Naive thymus-derived CD4-positive, alpha-beta T cell (primary cell): ENCODE measurements at places on chromosomes 13 and 19. TPM values are rescaled to one million over a fixed set of nuclear protein-coding genes. Genes with fewer than 3 reads are reported as not detected.

DNA sequence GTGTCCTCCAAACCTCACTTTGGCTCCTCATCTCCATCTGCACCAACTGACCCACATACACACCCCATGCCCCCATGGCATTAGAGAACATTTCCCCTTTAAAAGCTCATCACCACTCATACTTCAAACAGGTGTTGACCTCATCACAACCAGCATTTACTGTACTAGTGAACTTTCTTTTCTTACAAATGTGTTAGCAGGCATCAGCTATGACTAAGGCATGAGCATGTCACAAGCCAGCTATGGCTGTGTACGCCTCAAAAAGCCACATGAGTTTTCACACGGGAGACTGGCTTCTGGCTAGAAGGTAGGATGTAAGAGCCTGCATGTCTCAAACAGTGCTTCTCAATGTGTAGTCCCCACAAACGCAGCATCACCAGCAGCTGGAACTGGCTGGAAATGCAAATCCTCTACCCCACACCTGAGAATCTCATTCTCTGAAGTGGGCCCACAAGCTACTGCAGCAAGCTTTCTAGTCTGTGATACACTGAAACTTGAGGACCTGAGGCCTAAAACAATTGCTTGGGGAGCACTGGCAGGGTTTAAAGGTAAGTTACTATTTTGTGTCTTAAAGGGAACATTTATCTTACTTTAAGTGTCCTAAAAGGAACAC lies 66.8 kb downstream of the TUBGCP3 start:
- H3K4me1 ChIP-seq: no peaks in the 10 kb centered on the region
- no peak for DNase-seq
- no peaks in the 10 kb centered on the region for H3K36me3 ChIP-seq
- H3K27ac ChIP-seq: no peak overlapping the region
- no peak overlapping the region for H3K4me3 ChIP-seq

GRCh38 chr19:7469669-7470285 lies 19.1 kb downstream of the PEX11G start:
- DNase-seq: no peak
- no peak overlapping the region for H3K27ac ChIP-seq
- no peaks in the 10 kb centered on the region for H3K27me3 ChIP-seq
- peaks cover 50% of the 10 kb centered on the region for H3K36me3 ChIP-seq

DNA sequence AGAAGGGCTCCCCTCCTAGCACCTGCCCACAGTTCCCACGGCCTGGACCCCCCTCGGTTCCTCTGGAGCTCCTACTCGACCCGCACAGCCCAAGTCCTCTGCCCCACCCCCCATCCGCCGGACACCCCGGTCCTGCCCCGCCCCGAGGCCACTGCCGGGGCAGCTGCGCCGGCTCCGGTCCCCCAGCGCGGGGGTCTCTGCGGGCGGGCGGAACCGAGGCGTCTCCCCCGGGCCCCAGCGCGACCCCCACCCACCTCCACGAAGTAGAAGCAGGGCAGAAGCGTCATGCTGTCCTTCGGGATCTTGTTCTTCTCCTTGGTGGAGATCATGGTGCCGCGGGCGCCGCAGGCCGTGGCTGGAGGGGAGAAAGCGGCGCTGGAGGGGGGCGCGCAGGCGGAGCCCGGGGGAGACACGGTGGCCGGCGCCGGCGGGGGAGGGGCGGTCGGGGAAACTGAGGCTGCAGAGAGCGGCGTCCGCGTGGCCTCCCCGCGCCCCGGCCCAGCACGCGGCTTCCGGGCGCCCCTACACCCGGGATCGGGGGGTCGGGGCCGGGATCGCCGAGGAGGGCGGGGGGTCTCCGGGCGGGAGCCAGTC lies 427 bp downstream of the PLPPR3 start:
- H3K27ac ChIP-seq: no peak overlapping the region
- H3K4me3 ChIP-seq: no peak overlapping the region
- no peaks in the 10 kb centered on the region for H3K27me3 ChIP-seq
- no peaks in the 10 kb centered on the region for H3K4me1 ChIP-seq

- DNase-seq: no peak
- peaks cover 21% of the 10 kb centered on the region for H3K4me1 ChIP-seq
- no peaks in the 10 kb centered on the region for H3K27me3 ChIP-seq
Observed at GRCh38 chr13:45301263-45301662, 39.7 kb downstream of the TPT1 start.

GRCh38 chr19:45676851-45677263 lies 8.8 kb downstream of the GIPR start:
- peak overlapping the region; percentile 64 for H3K4me3 ChIP-seq
- no peaks in the 10 kb centered on the region for H3K27me3 ChIP-seq
- no peaks in the 10 kb centered on the region for H3K36me3 ChIP-seq
- peak; percentile 51 for DNase-seq
- peaks cover 11% of the 10 kb centered on the region for H3K4me1 ChIP-seq

GRCh38 chr13:114226699-114227323 lies 7.9 kb upstream of the CDC16 start:
- H3K4me3 ChIP-seq: no peak overlapping the region
- H3K36me3 ChIP-seq: no peaks in the 10 kb centered on the region

DNA sequence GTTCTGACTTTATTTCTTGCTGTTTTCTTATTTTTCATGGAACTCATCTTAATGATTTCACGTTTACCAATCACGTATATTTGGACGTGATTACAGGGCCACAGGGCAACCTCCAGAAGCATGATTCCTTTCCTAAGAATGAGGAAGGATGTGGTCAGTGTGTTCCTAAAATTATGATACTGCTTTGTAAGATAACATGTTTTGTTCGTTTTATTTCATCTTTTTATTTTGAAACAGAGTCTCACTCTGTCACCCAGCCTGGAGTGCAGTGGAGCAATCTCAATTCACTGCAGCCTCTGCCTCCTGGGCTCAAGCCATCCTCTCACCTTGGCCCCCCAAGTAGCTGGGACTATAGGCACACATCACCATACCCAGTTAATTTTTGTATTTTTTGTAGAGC lies 24.8 kb upstream of the LAIR1 start:
- H3K27ac ChIP-seq: no peak overlapping the region
- H3K27me3 ChIP-seq: no peaks in the 10 kb centered on the region
- no peaks in the 10 kb centered on the region for H3K36me3 ChIP-seq
- DNase-seq: no peak
- no peak overlapping the region for H3K4me3 ChIP-seq

DNA sequence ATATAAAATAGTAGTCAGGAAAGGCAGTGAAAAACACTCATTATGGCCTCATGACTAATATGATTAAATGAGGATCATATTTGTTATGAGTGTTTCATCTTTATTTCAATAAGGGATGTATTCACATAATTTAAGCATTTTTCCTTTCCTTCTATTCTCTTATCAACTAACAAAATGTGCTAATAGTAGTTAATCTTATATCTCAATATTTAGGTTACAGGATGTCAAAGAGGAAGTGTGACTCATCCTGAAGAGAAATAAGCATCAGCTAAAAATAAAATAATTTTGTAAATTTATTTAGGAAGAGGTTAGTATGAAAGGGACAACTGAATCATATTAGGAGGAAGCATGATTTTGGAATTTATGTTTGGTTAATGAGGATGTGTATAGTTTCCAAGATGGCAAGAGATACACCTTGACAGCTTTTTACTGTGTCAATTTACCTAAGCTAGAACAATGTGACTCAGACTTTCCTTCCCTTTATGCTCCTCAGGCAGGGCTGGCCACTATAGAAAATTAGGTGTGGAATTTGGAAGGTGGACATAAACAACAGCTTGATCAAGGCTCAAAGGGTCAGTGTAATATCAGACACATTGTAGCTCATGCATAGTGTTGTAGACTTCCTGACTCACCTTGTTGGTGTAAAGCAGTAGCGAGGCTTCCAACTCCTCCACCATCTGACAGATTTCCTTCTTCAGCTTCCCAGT lies 172.7 kb downstream of the SLITRK1 start:
- no peaks in the 10 kb centered on the region for H3K36me3 ChIP-seq
- DNase-seq: no peak
- H3K4me3 ChIP-seq: no peak overlapping the region
- H3K27me3 ChIP-seq: no peaks in the 10 kb centered on the region
- H3K4me1 ChIP-seq: no peaks in the 10 kb centered on the region
- H3K27ac ChIP-seq: no peak overlapping the region

DNA sequence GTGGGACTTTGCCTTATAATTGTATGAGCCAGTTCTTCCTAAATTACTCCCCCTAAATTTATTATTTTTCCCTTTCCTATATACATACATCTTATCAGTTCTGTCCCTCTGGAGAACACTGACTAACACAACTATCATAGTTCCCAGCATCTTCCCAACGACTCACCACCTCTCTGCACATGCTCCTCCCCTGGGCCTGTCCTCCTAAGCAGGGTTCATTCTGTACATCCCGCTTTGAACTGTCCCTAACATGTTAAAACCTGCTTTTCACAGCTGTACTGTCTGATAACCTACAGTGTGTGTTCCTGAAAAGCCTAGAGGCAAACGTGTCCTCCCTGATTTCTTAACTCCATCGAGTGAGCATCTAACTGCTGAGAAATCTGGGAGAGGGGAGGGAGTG lies 141.7 kb downstream of the EFNB2 start:
- no peaks in the 10 kb centered on the region for H3K4me1 ChIP-seq
- DNase-seq: no peak
- H3K27ac ChIP-seq: no peak overlapping the region
- H3K27me3 ChIP-seq: no peaks in the 10 kb centered on the region

- no peak overlapping the region for H3K27ac ChIP-seq
- DNase-seq: no peak
- H3K36me3 ChIP-seq: no peaks in the 10 kb centered on the region
- no peak overlapping the region for H3K4me3 ChIP-seq
Observed at GRCh38 chr19:18379803-18380747, 5.9 kb upstream of the GDF15 start.

DNA sequence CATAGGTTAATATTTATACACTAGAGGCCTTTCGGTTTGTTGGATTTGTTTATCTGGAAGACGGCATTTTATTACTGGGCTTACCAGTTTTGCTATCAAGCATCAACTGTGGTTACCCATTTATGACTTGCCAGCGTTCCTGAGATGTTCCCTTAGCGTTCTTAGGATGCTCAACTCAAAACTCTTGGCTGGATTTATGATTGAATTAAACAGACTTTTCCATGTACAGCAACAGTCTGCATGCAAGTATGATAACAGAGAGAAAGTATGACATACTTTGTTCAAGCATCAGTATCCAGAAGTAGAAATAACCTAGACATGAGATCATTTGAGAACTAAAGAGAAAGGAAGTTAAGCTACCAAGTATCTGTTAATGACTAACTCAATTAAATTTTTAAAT lies 29.9 kb upstream of the RNF113B start:
- no peaks in the 10 kb centered on the region for H3K27me3 ChIP-seq
- no peak overlapping the region for H3K4me3 ChIP-seq
- no peaks in the 10 kb centered on the region for H3K36me3 ChIP-seq
- H3K4me1 ChIP-seq: no peaks in the 10 kb centered on the region
- no peak for DNase-seq
- no peak overlapping the region for H3K27ac ChIP-seq

DNA sequence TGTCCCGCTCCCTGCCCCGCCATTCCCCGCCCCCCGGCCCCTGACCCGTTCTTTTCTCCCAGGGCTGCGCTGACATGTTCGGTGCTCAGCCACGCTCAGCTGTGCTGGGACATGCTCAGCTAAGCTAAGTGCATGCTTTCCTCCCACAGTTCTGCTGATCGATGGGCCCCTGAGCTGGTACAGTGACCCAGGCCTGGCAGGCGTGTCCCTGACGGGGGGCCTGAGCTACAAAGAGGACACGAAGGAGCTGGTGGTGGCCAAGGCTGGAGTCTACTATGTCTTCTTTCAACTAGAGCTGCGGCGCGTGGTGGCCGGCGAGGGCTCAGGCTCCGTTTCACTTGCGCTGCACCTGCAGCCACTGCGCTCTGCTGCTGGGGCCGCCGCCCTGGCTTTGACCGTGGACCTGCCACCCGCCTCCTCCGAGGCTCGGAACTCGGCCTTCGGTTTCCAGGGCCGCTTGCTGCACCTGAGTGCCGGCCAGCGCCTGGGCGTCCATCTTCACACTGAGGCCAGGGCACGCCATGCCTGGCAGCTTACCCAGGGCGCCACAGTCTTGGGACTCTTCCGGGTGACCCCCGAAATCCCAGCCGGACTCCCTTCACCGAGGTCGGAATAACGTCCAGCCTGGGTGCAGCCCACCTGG lies 3.7 kb downstream of the TNFSF9 start:
- peaks cover 53% of the 10 kb centered on the region for H3K4me1 ChIP-seq
- H3K27ac ChIP-seq: no peak overlapping the region
- H3K4me3 ChIP-seq: no peak overlapping the region
- H3K27me3 ChIP-seq: no peaks in the 10 kb centered on the region

DNA sequence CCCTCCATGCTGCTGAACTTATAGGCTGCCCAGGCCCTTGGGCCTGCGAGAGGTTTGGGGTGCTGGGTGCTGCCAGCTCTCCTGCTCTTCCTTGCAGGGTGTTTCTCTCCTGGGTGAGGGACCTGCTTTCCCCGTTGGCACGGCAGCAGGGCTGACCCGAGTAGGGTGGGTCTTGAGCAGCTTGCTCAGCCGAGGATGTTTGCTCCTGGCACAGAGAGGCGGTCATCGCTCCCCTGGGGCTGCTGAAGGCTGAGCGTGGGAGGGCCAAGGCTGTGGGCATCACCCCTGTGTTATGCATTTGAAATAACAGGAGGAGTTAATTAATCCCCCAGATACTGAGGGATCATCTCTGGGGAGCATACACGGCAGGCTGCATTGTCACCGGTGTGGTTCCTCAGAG lies 5.3 kb downstream of the KCTD15 start:
- DNase-seq: no peak
- H3K4me1 ChIP-seq: no peaks in the 10 kb centered on the region
- H3K27me3 ChIP-seq: no peaks in the 10 kb centered on the region
- no peak overlapping the region for H3K27ac ChIP-seq
- H3K4me3 ChIP-seq: no peak overlapping the region

- H3K4me1 ChIP-seq: no peaks in the 10 kb centered on the region
- no peak overlapping the region for H3K4me3 ChIP-seq
- no peaks in the 10 kb centered on the region for H3K36me3 ChIP-seq
- H3K27me3 ChIP-seq: no peaks in the 10 kb centered on the region
- DNase-seq: no peak
- no peak overlapping the region for H3K27ac ChIP-seq
Observed at GRCh38 chr13:107866941-107867623, 348.3 kb downstream of the LIG4 start.

GRCh38 chr13:38265132-38265497 lies 84.5 kb upstream of the UFM1 start:
- H3K27me3 ChIP-seq: no peaks in the 10 kb centered on the region
- no peak overlapping the region for H3K27ac ChIP-seq
- no peak for DNase-seq
- H3K4me1 ChIP-seq: no peaks in the 10 kb centered on the region

- no peaks in the 10 kb centered on the region for H3K27me3 ChIP-seq
- no peaks in the 10 kb centered on the region for H3K36me3 ChIP-seq
- no peak for DNase-seq
- H3K4me1 ChIP-seq: no peaks in the 10 kb centered on the region
Observed at GRCh38 chr13:98349731-98350305, 172.7 kb upstream of the RNF113B start.

GRCh38 chr19:5956323-5956722 lies 21.6 kb downstream of the RANBP3 start:
- H3K4me3 ChIP-seq: no peak overlapping the region
- H3K36me3 ChIP-seq: no peaks in the 10 kb centered on the region
- no peak overlapping the region for H3K27ac ChIP-seq

GRCh38 chr19:10817291-10818038 lies 18.5 kb downstream of the TMED1 start:
- peaks cover 10% of the 10 kb centered on the region for H3K36me3 ChIP-seq
- DNase-seq: no peak
- no peaks in the 10 kb centered on the region for H3K27me3 ChIP-seq
- no peak overlapping the region for H3K27ac ChIP-seq

Gene CCDC169
- total RNA-seq: not detected

Gene NANOS3
- total RNA-seq: 3.4 TPM

Gene KEAP1
- total RNA-seq: 12.9 TPM

Gene ZNF837
- 1.9 TPM for total RNA-seq

Gene LENG1
- 20.4 TPM for total RNA-seq

Gene PTH2
- not detected in 2 replicates for total RNA-seq

Gene SLC8A2
- 0.19 TPM for total RNA-seq

Gene VSTM1
- 1.7 TPM for total RNA-seq

Gene OR7C1
- total RNA-seq: not detected in 2 replicates

Gene SIGLEC6
- total RNA-seq: 0.64 TPM
